Central memory CD8-positive, alpha-beta T cell (primary cell): ENCODE measurements at places on chromosomes 6 and 20.

DNA sequence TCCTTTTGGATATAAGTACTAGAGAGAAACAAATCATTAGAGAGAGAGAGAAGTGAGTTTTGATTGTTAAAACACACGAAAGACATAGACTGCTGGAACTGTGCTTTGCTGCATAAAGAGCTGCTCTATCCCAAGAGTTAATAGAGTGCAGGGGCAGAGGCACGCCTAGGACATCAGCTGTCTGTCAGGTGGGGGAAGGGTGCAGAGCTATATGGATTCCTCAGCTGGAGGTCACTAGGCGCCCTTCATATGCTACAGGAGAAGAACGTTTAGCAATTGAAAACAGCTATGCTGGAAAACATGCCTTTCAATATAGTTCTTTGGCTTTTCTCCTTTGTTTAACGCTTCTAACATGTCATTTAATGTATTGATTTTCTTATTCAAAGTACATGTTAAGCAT is 169.0 kb upstream of the MCHR2 start:
- no peak overlapping the region for H3K4me3 ChIP-seq
- H3K27ac ChIP-seq: no peak overlapping the region
- H3K36me3 ChIP-seq: peaks cover 2% of the 10 kb centered on the region
- no peak for DNase-seq
- no peaks in the 10 kb centered on the region for H3K27me3 ChIP-seq
- H3K4me1 ChIP-seq: no peaks in the 10 kb centered on the region

GRCh38 chr6:48417927-48418326 is 306.9 kb upstream of the PTCHD4 start:
- no peaks in the 10 kb centered on the region for H3K27me3 ChIP-seq
- no peaks in the 10 kb centered on the region for H3K36me3 ChIP-seq
- H3K27ac ChIP-seq: no peak overlapping the region
- DNase-seq: no peak
- no peaks in the 10 kb centered on the region for H3K4me1 ChIP-seq
- H3K4me3 ChIP-seq: no peak overlapping the region

GRCh38 chr6:159540152-159540551 is 152.9 kb downstream of the SOD2 start:
- DNase-seq: no peak
- no peak overlapping the region for H3K4me3 ChIP-seq
- no peaks in the 10 kb centered on the region for H3K4me1 ChIP-seq
- peaks cover 41% of the 10 kb centered on the region for H3K27me3 ChIP-seq
- no peaks in the 10 kb centered on the region for H3K36me3 ChIP-seq
- no peak overlapping the region for H3K27ac ChIP-seq

- H3K4me1 ChIP-seq: no peaks in the 10 kb centered on the region
- DNase-seq: no peak
- H3K36me3 ChIP-seq: peaks cover 4% of the 10 kb centered on the region
- H3K27ac ChIP-seq: no peak overlapping the region
- no peaks in the 10 kb centered on the region for H3K27me3 ChIP-seq
- no peak overlapping the region for H3K4me3 ChIP-seq
These were observed 1567.8 kb upstream of the DEFB115 start for GRCh38 chr20:29689411-29690225.

DNA sequence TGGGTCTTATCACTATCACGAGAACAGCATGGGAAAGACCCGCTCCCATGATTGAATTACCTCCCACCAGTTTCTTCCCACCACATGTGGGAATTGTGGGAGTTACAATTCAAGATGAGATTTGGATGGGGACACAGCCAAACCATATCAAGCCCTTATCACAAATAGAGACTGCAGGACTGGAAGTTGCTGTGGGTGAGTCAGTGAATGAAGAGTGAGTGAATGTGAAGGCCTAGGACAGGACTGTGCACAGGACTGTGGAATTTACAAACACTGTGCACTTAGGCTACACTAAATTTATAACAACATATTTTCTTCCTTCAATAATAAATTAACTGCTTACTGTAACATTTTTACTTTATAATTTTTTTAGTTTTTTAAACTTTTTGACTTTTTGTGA is 30.2 kb upstream of the BCAS1 start:
- no peaks in the 10 kb centered on the region for H3K4me1 ChIP-seq
- peaks cover 6% of the 10 kb centered on the region for H3K27me3 ChIP-seq
- no peak overlapping the region for H3K4me3 ChIP-seq
- no peaks in the 10 kb centered on the region for H3K36me3 ChIP-seq

DNA sequence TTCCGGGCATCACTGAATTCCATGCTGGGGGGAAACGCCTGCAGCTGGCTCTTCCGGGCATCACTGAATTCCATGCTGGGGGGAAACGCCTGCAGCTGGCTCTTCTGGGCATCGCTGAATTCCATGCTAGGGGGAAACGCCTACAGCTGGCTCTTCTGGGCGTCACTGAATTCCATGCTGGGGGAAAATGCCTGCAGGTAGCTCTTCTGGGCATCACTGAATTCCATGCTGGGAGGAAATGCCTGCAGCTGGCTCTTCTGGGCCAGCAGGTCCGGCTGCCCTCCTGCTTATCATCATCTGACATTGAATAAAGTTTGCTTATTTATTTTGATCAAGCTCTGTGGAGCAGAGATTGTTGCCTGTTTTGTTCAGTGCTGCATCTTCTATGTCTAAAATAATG is 355.1 kb downstream of the SMOC2 start:
- peaks cover 17% of the 10 kb centered on the region for H3K27me3 ChIP-seq
- no peaks in the 10 kb centered on the region for H3K4me1 ChIP-seq
- H3K27ac ChIP-seq: no peak overlapping the region
- no peak for DNase-seq
- no peak overlapping the region for H3K4me3 ChIP-seq
- peaks cover 8% of the 10 kb centered on the region for H3K36me3 ChIP-seq

- no peak overlapping the region for H3K27ac ChIP-seq
- peaks cover 50% of the 10 kb centered on the region for H3K27me3 ChIP-seq
- no peaks in the 10 kb centered on the region for H3K36me3 ChIP-seq
- DNase-seq: no peak
- H3K4me3 ChIP-seq: no peak overlapping the region
- H3K4me1 ChIP-seq: no peaks in the 10 kb centered on the region
These were observed 23.3 kb downstream of the MYCT1 start for GRCh38 chr6:152720974-152721373.

- peaks cover 80% of the 10 kb centered on the region for H3K4me1 ChIP-seq
- H3K27ac ChIP-seq: peak overlapping the region; percentile 70
- H3K4me3 ChIP-seq: no peak overlapping the region
- H3K36me3 ChIP-seq: peaks cover 45% of the 10 kb centered on the region
- no peak for DNase-seq
These were observed 49.7 kb downstream of the THEMIS start for GRCh38 chr6:127851197-127851596.

DNA sequence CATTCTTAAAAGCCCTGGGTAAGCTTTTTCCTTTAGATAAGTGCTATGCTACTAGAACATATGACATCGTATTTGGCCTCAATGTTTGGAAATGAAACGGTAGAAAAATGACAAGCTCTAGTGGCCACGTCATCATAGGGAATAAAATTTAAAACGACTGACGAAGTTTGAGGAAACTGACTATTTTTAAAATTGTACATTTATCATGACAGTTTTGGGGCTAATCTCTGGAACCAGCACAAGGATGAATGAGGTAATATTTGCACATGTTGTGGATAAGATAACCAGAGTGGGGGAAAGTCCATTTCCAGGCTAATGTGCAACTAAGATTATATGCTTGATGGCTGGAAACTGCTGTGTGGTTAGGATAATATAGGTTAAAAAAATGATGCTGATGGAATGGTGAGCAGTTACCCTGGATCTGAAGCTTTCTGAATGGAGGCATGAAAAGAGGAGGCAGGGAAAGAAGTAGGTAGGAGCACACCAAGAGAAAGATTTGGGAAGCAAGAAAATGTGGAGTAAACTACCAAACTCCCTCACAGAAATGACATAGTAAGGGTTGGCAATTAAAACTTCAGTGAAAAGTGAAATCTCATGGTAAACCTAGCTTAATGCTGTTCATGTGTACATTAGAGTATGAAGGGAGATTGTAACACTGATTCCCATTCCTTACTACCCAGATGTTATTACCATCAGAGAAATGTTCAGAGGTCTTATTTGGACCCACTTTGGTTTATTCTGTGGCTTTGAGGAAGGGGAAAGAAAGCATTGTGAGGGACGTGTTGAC is 42.7 kb upstream of the CEP162 start:
- H3K27me3 ChIP-seq: peaks cover 24% of the 10 kb centered on the region
- no peaks in the 10 kb centered on the region for H3K4me1 ChIP-seq
- DNase-seq: no peak
- H3K27ac ChIP-seq: no peak overlapping the region

DNA sequence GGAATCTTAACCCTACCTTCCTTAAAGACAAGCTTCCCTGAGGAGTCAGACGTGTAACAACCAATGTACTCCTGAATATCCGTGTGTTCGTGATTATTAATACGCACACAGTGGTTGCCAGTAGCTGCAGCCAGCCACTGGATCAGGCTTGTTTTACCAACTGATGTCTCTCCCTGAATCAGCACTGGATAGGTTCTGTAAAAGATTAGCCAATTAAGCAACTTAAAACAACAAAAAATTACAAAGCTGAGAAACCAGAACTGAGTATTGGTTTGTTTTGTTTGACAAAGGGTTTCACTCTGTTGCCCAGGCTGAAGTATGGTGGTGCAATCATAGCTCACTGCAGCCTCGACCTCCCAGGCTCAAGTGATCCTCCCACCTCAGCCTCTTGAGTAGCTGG is 69.3 kb downstream of the MDN1 start:
- H3K27me3 ChIP-seq: no peaks in the 10 kb centered on the region
- H3K36me3 ChIP-seq: peaks cover 74% of the 10 kb centered on the region
- no peak overlapping the region for H3K27ac ChIP-seq
- no peak for DNase-seq
- no peaks in the 10 kb centered on the region for H3K4me1 ChIP-seq
- no peak overlapping the region for H3K4me3 ChIP-seq

DNA sequence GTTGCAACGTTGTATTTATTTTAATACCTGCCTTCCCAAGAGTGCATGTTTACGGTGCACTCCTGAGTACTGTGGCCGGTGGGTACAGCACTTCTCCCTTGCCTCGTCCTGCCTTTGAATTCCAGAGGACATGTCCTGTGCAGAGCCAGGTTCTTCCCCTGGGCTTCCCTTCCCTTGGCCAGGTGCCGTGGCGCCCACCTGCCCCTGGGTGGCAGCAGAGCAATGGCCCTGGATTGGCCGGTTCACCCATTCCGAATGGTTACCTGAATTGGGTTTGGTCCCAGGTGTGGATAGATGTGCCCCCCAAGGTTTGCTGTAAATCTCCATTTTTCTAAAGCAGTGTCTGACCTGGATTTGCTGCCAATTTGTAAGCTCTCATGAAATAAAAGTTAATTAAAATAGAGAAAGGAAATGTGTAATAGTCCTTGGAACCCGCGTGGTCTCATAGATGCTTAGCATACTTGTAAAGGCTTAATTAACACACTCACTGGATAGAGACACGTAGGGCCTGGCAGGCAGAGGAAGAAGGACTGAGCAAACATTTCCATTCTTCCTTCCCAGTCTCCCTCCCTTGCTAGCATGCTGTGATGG is 40.6 kb downstream of the DTD1 start:
- H3K4me1 ChIP-seq: peaks cover under 1% of the 10 kb centered on the region
- peaks cover 16% of the 10 kb centered on the region for H3K36me3 ChIP-seq
- no peak for DNase-seq
- no peak overlapping the region for H3K4me3 ChIP-seq

DNA sequence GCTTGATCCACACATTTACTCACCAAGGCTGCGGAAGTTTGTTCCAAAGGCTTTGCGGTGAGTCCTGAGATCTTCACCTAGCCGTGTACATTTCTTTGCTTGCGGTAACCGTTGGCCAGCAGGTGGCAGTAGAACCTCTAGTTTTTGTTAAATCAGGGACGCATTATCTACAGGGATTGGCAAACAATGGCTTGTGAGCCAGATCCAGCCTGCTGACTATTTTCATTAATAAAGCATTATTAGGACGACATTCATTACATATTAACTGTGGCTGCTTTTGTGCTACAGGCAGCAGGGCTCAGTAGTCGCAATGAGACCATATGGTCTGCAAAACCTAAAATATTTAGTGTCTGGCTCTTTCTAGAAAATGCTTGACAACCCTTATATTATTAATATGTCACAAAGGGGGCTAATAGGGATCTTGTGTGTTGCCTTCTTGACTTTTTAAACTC is 174.1 kb downstream of the DOK5 start:
- DNase-seq: no peak
- peaks cover 12% of the 10 kb centered on the region for H3K27me3 ChIP-seq
- no peak overlapping the region for H3K4me3 ChIP-seq
- H3K4me1 ChIP-seq: no peaks in the 10 kb centered on the region

DNA sequence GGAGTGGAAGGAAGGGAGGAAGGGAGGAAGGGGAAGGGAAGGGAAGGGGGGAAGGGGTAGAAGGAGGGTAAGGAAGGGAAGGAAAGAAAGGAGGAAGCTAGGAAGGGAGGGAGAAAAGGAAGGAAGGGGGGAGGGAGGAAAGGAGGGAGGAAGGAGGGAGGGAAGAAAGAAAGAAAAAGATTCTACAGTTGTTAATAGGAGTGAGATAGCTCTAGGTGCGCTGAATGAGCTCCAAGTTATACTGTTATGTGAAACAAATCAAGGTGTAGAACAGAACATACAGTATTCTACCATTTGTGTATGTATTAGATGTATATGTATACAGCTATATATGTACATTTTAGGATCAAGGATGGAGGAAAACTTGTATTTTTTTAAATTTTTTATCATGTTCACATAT is 167.7 kb downstream of the HACE1 start:
- no peaks in the 10 kb centered on the region for H3K4me1 ChIP-seq
- H3K4me3 ChIP-seq: no peak overlapping the region
- H3K27ac ChIP-seq: no peak overlapping the region
- DNase-seq: no peak

GRCh38 chr20:35146299-35146919 is 727 bp downstream of the EDEM2 start:
- peaks cover 26% of the 10 kb centered on the region for H3K36me3 ChIP-seq
- no peak for DNase-seq
- H3K27me3 ChIP-seq: no peaks in the 10 kb centered on the region
- H3K4me1 ChIP-seq: peaks cover 31% of the 10 kb centered on the region
- peak overlapping the region; percentile 95 for H3K4me3 ChIP-seq

DNA sequence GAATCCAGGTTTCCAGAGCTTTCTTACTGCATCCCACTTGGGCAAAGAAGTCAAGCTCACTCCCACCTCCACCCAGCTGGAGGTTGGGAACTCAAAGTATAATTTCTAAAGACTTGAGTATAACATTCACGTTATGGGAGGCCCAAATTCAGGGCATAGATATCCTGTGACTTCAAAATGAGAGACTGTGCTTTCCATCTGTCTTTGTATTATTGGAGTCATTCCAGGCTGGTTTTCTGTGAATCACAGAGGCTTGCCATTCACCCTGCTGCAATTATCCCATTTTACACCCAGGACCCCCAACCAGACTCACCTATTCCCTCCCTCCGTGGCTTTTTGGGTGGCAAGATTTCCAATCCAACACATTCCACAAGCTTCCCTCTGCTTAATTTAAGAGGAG is 19.3 kb upstream of the SRC start:
- H3K4me3 ChIP-seq: no peak overlapping the region
- no peaks in the 10 kb centered on the region for H3K4me1 ChIP-seq
- no peak overlapping the region for H3K27ac ChIP-seq
- no peaks in the 10 kb centered on the region for H3K27me3 ChIP-seq
- DNase-seq: no peak
- H3K36me3 ChIP-seq: no peaks in the 10 kb centered on the region
